ENCODE measurements at places on chromosomes 6 and 20. TPM values are rescaled to one million over a fixed set of nuclear protein-coding genes. Genes with fewer than 3 reads are reported as not detected.

DNA sequence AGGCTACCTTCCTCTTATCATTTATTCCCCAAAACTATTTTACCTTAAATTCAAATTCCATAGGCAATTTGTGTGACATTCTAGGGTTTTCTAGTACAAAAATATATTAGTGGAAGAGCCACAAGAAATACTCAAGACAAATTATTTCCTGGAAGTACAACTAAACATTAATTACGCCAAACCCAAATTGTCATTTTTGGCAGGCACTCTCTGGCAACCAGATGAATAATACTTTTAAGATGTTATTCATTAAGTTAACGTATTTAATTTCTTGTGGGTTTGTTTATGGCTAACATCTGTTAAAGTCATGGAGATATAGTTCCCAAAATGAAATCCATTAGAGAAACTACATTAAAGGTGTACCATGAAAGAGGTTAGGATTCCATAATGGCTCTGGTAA, 40.5 kb downstream of the HMGN3 start:
- no peak for DNase-seq

MEI4 gene
- total RNA-seq: not detected

TMEM200A gene
- 43.3 TPM for total RNA-seq

GRCh38 chr6:6393069-6393529, 72.6 kb upstream of the F13A1 start:
- DNase-seq: no peak

- DNase-seq: peak; percentile 43
These were observed 11.8 kb downstream of the CPNE5 start for GRCh38 chr6:36827261-36828079.

- peak; percentile 92 for DNase-seq
These were observed 102.1 kb upstream of the STMND1 start for GRCh38 chr6:16999491-17000436.
